ENCODE measurements at places on chromosomes 6 and 20.
A peak's percentile ranks its signal among the peaks of the same experiment; 100 is the strongest.

- no peak for DNase-seq
These were observed 115.3 kb upstream of the EDN1 start for GRCh38 chr6:12174878-12175277.

- no peak for DNase-seq
These were observed 143.0 kb downstream of the ERMARD start for GRCh38 chr6:169894377-169894960.

GRCh38 chr6:14499841-14500240, 382.3 kb downstream of the CD83 start:
- peak; percentile 68 for DNase-seq

GRCh38 chr6:8579372-8579771, 144.0 kb upstream of the SLC35B3 start:
- no peak for DNase-seq

- no peak for DNase-seq
These were observed 50.2 kb upstream of the HINT3 start for GRCh38 chr6:125906158-125906998.

DNA sequence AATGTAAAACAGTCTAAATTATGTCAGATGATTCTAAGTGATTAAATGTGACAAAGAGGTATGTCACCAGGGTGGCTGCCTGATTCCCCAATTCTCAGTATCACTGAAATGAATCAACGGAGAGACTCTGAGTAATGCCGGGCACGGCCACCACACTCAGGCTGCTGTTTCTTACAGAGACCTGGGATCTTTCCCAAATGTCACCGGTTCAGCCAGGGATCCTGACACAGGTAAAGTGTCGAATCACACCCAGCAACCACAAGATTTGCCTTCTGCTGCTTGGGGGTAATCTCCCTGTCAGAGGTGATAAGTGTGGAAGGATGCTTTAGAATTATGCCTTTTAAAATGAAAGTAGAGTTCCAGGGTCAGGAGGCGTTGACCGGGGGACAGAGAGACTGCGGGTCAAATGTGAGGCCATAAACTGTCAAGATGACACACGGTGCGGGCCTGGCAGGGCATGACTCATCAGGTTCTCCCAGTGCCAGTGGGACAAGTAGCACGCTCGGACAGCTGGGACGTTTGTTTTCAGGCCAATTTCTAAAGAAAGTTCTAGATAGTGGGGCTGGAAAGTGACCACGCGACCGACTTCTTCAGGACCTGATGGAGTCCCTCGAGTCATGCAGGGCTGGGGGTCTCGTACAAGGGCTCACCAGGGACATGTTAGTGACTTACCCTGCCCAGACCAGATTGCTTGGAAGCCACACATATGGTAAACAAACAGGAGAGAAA, 48.9 kb downstream of the PRDM1 start:
- DNase-seq, result no peak

- no peak for DNase-seq
These were observed 35.2 kb downstream of the ALDH5A1 start for GRCh38 chr6:24529985-24530384.

DNA sequence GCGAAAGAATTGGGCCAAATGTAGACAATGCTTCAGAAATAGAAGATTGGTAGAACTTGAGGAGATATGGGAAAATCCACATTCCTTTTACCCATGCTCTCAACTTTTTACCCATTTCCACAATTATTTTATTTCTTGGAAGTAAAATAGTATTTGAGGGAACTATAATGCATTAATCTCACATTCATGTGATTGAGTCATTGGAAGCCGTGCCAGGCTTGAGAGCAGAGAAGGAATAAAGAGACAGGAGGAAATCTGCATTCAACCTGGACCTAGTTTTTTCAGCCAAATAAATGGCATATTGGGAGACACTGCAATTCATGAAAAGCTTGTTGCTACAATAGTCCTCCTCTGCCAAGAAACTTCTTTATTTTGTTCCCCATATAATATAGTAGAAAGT, 2.8 kb upstream of the NUP153 start:
- no peak for DNase-seq

DNA sequence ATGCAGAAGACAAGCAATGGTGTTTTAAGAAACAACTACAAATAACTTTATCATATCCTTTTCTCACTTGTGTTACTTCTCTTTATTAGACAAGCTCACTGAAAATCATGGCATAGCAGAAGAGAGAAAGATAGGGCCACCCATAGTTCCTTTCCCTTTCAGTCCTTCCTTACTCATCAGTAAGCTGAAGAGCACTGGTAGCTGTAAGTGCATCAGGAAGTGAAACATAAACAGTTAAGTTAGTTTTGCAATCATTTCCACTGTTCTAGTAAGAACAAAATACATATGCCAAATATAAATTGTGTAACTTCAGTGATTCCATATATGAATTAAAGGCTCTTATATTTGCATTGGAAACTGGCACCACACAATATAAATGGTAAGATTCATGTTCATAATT, 220.1 kb downstream of the HACE1 start:
- DNase-seq, result peak; percentile 73

DNA sequence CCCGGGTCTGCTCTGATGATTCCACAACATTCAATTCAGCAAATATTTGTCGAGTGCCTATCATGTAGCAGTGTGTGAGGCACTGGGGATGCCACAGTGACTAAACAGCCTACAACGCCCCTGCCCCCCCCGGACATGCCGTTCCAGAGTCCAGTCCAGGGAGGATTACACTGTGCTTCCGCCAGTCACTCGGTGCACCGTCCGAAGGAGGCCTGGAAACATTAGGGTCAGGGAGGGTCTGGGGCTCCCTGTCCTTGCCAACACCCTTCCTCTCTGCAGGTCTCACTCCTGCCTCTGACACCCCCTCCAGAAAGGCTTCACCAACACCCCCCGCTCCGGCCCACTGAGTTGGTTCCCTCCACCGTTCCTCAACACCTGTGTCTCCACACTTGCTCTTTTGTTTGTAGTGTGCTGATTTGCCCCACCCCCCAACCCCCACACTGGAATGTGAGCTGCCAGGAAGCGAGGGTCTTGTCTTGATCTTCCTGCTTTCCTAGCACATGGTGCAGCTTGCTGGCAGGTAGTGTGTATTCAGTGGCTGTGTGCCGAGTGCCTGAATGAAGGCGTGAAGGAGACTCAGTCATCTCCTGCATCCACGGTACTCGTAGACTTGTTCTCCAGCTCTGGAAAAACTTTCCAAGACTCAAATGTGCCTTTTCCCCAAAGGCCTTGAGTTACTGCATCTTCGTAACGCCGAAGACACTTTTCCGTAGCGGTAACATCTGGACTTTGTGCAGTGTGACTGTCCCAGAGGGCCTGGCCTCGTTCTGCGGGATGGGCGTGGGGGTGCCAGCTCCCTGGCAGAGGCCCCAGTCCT, 150.4 kb downstream of the ZDHHC14 start:
- DNase-seq, result no peak

GRCh38 chr6:163087981-163088380, 326.5 kb upstream of the QKI start:
- DNase-seq, result no peak

- DNase-seq, result no peak
These were observed 42.0 kb downstream of the PNLDC1 start for GRCh38 chr6:159842035-159842434.

- DNase-seq, result no peak
These were observed 197.0 kb upstream of the RNF217 start for GRCh38 chr6:124765280-124765679.
